ENCODE measurements at places on chromosomes 4 and X.

DNA sequence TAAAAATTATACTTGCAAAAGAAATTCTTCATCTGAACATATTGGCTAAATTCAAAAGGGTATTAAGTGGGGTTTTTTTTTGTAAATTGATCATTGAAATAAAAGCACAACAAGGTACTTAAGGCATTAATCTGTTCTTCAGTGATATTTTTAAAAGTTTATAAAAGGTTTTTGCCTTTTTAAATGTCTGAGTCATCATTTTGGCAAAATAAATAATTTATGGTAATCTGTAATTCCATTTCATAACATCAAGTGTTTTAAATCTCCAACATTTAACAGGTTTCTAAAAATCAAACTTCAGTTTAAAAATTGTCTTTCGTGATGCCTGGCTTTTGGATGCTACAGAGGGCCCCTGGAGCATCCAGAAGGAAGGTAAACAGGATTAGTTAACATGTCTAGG is 27.4 kb downstream of the NLRP2B start:
- DNase-seq: no peak

DNA sequence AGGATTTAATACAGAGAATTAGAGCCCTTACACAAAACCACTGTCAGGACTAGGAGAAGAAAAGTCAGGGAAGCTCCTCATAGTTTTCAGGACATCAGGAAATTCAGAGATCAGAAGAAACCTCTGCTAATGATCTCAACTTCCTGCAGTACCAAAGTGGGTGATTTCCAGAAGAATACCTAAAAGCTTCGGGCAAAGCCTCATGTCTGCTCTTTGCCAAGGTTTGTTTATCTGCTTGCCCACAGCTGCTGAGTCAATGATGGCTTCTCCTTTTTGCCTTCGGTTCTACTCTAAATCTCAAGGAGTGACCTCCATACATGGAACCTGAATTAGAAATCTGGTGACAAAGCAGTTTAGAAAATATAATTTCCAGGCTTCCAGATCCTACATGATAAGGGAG is 68.4 kb downstream of the USP38 start:
- no peak for DNase-seq

GRCh38 chr4:145937971-145938611 is 532 bp downstream of the ZNF827 start:
- peak; percentile 27 for DNase-seq

DNA sequence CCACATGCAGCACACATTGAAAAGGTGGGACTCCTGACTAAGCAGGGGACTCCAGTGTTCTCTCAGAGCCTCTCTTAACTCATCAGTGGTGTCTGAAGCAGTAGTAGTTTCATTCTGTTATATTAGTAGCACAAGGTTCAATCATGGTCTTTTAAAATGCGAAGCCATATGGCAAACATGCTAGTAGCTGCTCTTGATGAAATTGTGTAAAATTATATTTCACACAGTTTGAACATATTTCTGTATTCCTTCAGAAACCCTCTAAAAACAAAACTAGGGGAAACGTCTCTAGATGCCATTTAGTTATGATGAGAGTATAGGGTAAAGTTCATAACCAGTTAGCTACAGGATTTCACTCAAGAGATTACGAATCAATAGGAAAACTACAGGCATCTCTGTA is 176.9 kb downstream of the DCTD start:
- DNase-seq: no peak

DNA sequence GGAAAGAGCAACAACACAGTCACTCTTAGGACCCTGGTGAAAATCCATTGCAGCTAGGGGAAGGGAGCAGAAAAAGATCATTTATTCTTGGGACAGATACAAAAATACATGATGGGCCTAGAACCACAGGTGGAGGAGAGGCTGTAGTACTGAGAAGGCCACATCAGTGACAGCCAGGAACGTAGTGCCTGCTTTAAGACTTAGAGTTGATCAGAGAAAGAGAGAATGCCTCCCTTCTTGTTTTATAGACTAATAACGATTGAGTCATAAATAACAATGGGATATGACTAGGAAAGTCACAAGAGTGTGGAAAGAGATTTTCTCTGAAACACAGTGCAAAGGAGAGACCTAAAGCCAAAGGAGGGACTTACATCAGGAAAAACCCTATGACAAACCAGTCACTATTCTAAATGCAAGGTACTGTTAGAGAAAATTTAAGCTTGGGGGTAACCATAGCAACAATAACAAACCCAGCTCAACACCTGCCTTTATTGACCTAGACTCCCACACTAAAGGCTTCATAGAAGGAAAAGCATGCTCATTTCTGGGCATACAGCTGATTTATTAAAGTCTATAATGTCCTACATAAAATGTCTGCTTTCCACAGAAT is 1015.0 kb upstream of the GRID2 start:
- DNase-seq: no peak

DNA sequence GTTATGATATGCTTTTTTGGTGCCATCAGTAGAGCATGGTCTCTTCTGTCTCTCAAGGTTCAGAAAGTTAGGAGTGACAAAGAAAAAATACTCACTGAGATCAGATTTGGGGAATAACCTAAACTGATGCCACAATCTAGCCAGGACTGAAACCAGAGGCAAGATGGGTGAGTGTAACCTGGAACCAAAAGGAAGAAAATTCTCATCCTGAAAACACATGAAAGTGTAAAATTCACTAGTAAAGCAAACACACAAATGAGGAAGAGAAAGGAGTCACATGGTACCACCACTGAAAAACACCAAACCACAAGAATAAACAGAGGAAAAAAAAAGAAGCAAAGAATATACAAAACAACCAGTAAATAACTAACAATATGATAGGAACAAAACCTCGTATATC is 96.4 kb downstream of the ANXA10 start:
- no peak for DNase-seq

DNA sequence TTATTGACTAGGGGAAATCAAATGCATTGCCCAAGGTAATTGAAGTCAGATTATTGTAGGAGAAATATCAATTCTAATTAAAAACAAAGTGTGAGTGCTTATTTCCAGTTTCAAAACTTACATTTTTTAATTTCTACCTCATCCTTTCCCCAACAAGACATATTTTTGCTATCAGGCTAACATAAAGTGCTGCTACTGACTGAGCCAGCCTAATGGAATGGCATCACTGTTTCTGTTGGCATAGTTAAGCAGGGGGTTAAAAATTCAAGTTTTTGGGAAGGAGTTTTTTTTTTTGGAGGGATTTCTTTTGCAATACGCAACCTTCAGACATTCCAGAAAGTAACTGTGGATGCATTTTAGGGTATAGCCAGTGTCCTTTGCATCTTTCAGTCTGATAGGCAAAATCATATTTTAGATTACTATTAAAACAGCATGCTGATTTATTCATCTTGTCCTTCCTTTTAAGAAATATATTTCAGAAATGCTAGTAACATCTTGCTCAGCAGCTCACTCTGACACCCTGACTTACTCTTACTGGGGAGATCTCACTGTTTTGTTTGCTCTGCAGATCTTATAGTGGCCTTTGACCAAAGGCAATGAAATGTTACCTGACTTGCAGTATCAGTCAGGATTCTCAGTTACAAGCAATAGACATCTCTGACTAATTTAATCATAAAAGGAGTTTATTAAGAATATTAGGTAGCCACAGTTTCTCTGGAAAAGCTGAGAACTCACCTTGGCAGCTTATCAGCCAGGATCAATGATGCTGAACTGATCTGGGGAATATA is 24.4 kb downstream of the GAB1 start:
- no peak for DNase-seq
